Right kidney (tissue), 9 donors: ENCODE measurements at places on chromosomes 11 and 22.

- DNase-seq, result no peak
These were observed 37.3 kb downstream of the C11orf58 start for GRCh38 chr11:16775614-16776283.

DNA sequence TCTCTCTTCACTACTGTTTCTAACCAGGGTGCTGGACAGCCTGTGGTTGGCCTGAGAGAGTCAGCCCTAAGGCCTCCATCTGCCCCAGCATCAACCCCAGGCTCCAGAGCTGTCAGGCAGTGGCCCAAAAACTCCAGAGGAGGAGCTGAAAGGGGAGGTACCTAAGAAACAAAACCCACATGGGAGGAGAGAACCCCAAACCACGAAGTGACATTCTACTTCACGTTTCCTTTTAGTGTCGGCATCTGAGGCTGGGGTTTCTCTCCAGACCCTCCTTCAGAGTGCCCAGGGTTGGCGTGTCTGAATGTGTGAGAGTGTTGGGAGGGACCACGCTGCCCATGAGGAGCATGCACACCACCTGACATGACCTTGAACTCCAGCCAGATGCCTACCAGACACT lies 69.8 kb upstream of the NNMT start:
- DNase-seq, result no peak

GRCh38 chr11:29312812-29313211 lies 704.0 kb downstream of the KCNA4 start:
- DNase-seq, result no peak

DNA sequence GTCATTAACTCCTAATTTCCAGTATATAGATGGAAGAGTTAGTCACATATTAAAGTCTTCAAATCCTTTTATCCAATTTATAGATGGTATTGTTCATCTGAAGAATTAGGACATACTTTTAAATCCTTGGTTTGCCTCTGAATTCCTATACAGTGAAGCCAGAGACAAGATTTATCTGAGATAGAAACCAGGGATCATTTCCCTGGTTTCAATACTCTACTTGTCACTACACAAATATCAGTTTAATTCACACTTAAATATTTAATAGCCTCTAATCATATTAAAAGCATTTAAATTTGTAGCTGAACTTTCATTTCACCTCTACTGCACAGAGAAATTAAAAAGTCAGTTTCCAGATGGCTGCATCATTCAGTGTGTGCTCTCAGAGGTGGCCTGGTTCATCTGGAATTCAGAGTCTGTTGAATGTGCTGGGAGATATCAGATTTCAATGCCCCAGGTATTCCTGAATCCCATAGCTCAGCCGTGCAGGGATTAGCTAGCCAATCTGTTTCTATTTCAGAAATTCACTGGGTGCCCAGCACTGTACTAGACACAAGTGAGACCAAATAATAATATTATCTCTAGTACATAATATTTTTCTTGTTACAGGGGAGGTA lies 344.3 kb downstream of the AASDHPPT start:
- no peak for DNase-seq

GRCh38 chr11:44595964-44596381 lies 30.5 kb downstream of the CD82 start:
- no peak for DNase-seq
